ENCODE measurements at places on chromosomes 3 and 15.
A peak's percentile ranks its signal among the peaks of the same experiment; 100 is the strongest.

GRCh38 chr15:69071260-69071659, 56.8 kb downstream of the NOX5 start:
- no peak for DNase-seq

GRCh38 chr3:143203848-143204247, 84.3 kb downstream of the CHST2 start:
- DNase-seq = no peak

DNA sequence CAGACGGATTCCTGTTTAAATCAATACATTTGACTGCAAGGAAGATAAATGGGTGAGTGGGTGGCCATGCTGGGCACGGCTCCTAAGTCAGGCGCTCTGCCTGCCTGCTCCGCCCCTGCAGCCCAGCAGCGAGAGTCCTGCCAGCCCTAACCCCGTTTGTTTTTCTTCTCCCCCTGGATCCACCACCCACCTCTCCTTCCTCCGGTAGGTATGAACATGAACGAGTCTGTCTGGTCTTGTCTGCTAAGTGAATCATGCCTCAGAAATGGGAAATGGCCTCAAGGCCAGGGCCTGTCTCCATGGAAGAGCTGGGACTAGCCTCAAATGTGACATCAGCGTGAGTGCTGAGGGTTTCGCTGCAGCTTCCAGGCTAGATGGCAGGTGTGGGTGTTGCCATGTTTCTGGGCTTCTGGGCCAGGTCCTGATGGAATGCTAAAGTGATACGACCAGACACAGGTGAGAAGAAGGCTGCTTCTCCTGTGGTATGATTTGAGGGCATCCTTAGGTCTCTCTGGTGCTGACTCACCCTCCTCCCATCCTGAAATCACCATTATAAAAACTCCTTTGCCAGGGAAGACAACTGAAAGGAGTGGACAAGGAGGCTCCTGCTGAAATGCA, 5.6 kb upstream of the FEM1B start:
- DNase-seq = no peak

GRCh38 chr3:29153811-29154210, 127.1 kb upstream of the RBMS3 start:
- DNase-seq = no peak

DNA sequence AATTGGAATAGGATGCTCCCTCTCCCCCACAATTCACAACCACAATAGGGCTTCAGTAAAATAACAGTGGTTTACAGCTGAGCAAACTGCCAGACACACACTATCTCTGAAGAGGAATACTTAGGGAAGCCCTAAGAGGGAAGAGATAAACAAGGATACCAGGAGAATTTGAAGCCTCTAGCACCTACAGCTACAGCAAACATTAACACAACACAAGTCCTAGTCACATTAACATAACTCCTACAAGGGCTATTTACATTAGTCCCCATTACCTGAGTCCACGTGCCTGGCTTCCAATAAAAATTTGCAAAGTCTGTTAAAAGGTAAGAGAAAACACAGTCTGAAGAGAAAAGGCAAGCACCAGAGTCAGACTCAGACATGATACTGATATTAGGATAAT, 346.9 kb upstream of the CDIN1 start:
- DNase-seq = no peak

- no peak for DNase-seq
Measured at GRCh38 chr15:33242165-33242564, 47.7 kb upstream of the FMN1 start.

DNA sequence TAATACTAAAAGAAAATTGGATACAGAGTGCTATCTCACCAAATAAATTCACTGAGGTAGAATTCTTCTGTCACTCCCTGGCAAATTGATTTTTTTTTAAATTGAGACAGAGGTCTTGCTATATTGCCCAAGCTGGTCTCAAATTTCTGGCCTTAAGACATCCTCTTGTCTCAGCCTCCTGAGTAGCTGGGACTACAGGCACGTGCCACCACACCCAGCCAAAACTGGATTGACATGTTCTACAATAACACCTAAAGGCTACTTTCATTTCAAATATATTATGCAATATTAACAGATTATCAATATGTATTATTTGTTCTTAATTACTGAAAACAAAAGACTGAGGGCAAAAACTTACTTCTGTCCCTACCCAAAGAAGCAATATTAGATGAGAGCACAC, 36.7 kb downstream of the TFDP2 start:
- DNase-seq = no peak

- DNase-seq = peak; percentile 98
Measured at GRCh38 chr3:141311496-141312353, 56.6 kb upstream of the ZBTB38 start.

GRCh38 chr3:165279471-165279870, 83.3 kb upstream of the SLITRK3 start:
- DNase-seq = no peak

GRCh38 chr3:111541911-111542483, at the start of gene CD96:
Gene CD96 (plus strand): TSS chr3:111542197. CDS start chr3:111542249, 52 bp downstream.
- DNase-seq = no peak

- DNase-seq = no peak
Measured at GRCh38 chr3:127216415-127217261, 23.7 kb downstream of the PRR23E start.

Data from MM.1S (cell line).